Gastroesophageal sphincter (tissue), 4 donors: ENCODE measurements at places on chromosomes 11 and 22. TPM values are rescaled to one million over a fixed set of nuclear protein-coding genes. Genes with fewer than 3 reads are reported as not detected.

Gene OR1S2
- total RNA-seq: not detected

Gene LARGE2
- total RNA-seq: 2.5 TPM

Gene ABCC8
- 1.9 TPM for total RNA-seq

Gene C11orf42
- total RNA-seq: not detected

Gene DNAJB7
- not detected for total RNA-seq

Gene CRYBB1
- not detected for total RNA-seq

Gene GGTLC2
- total RNA-seq: not detected

GRCh38 chr11:115556984-115557383 is 52.8 kb upstream of the CADM1 start:
- ATAC-seq: no peak

GRCh38 chr22:42155053-42155543 is 24.5 kb upstream of the CYP2D6 start:
- no peak for ATAC-seq

DNA sequence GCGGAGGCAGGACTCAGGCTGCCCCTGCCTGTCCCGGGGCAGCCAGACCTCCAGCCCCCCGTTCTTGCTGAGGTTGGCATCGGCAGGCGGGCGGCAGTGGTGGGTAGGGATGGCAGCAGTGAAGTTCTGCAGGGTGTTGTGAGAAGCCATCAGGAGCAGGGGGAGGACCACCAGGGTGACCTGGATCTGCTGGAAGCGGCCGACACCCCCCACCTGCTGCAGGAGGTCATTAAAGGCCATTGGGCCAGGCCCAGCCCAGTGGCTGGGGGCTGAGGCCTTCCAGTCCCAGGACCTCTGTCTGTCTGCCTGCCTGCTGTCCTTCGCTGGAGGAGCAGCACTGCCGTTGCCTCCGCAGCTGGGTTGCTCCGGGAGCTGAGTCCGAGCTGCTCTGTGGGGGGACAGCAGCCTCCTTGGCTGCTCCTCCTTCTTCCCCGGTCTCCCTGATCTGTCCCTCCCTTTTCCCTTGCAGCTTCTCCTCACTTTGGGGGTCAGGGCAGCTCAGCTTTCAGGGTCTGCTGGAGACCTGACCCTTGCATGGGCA is at the start of gene SLC22A6:
TSS of gene SLC22A6 (minus strand) at position 517 of the 541 bp plus-strand sequence. CDS start at position 240, 277 bp downstream.
- ATAC-seq: no peak

DNA sequence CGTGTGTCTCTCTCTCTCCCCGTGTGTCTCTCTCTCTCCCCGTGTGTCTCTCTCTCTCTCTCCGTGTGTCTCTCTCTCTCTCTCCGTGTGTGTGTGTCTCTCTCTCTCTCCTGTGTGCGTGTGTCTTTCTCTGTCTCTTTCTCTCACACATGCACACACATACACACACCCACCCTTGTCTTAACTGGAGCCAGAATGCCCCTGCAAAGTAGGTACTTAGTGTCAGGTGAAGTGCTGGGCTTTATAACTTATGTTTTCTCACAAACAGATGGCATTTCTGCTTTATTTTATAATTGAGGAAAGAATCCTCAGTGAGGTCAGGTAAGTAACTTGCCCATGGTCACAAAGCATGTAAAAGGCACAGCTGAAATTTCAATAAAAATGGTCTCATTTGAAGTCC is 106.0 kb downstream of the CSNK2A3 start:
- no peak for ATAC-seq

DNA sequence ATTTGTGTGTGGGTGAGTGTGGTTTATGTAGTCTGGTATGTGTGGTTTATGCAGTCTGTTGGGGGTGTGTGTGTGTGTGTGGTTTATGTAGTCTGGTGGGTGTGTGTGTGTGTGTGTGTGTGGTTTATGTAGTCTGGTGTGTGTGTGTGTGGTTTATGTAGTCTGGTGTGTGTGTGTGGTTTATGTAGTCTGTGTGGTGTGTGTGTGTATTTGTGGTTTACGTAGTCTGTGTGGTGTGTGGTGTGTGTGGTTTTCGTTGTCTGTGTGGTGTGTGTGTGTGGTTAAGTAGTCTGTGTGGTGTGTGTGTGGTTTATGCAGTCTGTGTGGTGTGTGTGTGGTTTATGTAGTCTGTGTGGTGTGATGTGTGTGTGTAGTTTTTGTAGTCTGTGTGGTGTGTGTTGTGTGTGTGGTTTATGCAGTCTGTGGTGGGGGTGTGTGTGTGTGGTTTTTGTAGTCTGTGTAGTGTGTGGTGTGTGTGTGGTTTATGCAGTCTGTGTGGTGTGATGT is 26.2 kb upstream of the PARVG start:
- no peak for ATAC-seq

DNA sequence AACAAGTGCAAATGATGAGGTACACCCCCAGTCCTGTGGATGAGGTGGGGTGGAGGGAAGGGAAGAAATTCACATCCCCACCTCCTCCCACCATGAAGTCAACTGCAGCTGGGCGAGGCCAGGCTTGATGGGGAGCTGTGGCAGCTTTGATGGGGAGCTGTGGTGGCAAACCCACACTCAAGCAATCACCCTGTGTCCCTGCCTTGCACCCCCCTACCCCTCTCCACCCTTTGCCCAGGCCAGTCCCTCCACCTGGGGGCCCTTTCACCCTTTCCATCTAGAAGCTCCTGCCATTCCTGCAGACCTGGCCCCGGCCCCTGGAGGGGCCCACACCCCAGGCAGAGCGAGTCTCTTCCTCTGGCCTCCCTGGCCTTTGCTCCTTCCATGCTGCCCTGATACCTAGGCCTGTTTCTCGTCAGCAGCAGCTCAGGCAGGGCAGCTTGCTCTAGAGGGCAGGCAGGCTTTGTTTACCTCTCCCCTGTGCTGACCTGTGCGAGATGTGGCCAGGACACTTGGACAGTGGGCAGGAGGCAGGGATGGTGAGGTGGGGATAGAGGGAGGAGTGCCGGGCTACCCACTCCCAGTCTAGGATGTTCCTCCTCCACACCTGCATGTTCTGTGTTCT is 4.5 kb upstream of the FGF3 start:
- ATAC-seq: no peak

GRCh38 chr22:26912655-26913345 is 255.4 kb downstream of the MIAT start:
- no peak for ATAC-seq

DNA sequence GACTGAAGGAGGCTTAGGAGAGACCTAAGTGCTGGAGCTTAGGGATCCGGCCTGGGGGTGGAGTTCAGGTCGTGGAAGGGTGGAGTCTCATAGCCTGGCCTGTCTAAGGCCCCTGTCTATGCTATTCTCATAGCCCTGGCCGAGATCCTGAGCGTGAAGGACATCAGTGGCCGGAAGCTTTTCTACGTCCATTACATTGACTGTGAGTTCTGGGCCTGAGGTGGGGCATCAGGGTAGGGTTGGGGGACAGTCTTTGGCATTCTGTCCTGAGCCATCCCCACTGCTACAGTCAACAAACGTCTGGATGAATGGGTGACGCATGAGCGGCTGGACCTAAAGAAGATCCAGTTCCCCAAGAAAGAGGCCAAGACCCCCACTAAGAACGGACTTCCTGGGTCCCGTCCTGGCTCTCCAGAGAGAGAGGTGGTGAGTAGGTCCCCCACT is 603 bp downstream of the KAT5 start:
- no peak for ATAC-seq

DNA sequence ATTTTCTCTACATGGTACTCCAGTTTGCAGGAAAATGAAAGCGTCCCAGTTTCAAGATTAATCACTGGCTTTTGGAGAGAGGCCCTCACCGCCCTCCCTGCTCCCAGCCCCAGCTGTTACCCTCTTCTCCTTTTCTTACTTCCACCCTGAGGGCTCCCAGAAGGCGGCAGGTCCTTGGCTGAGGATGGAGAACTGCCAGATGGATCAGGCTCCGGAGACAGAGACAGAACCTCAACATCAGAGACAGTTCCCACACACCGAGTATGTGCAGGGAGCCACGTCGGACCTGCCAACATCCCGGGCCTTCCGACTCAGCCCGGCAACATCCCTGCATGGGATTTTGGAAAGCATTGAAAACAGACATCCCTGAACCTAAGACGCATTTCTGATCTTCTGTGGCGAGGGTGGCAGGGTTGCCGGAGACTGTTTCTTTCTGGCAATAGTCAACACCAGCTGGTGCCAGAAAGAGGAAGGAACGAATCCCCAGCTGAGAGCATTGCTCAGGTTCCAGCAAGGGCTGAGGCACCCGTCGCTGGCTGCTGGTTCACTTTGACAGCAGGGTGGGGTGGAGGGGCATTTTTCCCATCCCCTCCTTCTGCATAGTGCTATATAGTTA is 467.1 kb downstream of the MIAT start:
- peak; percentile 84 for ATAC-seq

GRCh38 chr22:47295226-47295901 is 532.9 kb downstream of the TBC1D22A start:
- no peak for ATAC-seq

DNA sequence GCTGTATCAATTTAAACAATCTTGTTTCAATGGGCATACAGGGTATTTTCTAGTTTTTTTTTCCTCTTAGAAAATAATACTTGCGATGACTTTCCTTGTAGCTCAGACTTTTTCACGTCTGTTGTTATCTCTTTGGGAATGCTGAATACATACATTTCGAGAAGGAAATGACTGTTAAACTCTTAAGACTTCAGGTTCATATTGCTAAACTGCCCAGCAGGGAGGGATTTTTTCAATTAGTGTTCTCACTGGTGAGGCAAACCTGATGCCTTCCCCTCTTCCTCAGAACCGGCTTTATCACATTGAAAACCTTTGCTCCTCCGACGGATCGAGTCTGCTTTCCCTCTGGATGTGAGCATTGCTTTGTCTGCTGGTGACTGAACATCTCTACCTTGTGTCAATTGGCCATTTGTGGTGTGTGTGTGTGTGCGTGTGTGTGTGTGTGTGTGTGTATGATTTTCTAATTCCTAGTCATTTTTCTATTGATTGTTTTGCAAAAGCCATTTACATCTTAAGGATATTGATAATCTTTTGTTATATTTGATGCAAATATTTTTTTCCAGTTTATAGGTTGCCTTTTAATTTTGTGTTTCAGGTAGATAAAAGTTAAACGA is 6.6 kb downstream of the NEAT1 start:
- ATAC-seq: peak; percentile 2
